ENCODE measurements at places on chromosomes 16 and 17. TPM values are rescaled to one million over a fixed set of nuclear protein-coding genes. Genes with fewer than 3 reads are reported as not detected.

The SLC35G6 gene
- total RNA-seq, result not detected

DNA sequence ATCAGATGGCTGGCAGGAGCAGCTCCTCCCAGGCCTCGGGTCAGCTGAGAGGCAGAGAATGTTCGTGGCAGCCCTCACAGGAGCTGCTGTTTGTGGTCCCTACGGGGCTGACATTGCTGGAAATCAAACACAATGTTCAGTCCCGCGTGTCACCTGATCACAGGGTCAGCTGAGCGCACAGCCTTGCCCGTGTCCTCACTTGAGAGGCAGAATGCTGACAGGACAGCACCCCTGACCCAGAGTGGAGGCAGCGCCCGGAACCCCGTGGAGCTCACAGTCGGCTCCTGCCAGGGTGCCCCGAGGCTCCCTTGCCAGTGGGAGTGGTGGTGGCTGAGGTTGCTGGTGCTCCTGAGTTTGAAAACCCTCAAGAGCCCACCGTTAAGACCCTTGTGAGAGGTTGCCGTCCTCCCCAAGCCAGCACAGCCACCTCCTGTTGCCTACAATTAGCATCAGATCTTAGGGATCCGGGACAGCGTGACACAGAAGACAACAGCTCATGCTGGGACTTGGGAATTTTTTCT is 3.6 kb upstream of the CHMP6 start:
- peaks cover 13% of the 10 kb centered on the region for H3K4me1 ChIP-seq
- H3K27me3 ChIP-seq, result no peaks in the 10 kb centered on the region

The JUP gene
- total RNA-seq, result 31.7 TPM

The JPT2 gene
- 82.0 TPM for total RNA-seq

The DHRS7C gene
- not detected for total RNA-seq

DNA sequence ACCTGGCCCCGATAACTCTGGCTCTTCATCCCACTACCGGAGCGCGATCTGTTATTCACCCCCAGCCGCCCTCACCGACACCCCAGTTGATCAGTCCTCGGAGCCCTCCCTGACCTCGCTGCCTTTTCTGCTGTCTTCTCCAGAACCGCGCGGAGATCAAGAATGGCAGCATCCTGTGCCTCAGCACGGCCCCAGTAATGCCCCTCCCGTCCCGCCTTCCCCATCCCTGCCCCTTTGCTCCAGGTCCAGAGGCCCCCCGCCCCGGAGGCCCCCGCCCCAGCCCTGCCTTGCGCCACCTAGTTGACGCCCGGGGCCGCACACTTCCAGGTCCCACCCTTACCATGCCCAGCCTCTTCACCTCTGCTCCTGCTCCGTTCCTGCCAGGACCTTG is 872 bp downstream of the ELMO3 start:
- H3K4me1 ChIP-seq, result no peaks in the 10 kb centered on the region
- H3K4me3 ChIP-seq, result no peak overlapping the region
- no peak for DNase-seq
- H3K36me3 ChIP-seq, result peaks cover 21% of the 10 kb centered on the region
- no peaks in the 10 kb centered on the region for H3K27me3 ChIP-seq

- no peaks in the 10 kb centered on the region for H3K4me1 ChIP-seq
- DNase-seq, result no peak
- H3K4me3 ChIP-seq, result no peak overlapping the region
Measured at GRCh38 chr16:69937465-69937951, 13.6 kb upstream of the CLEC18A start.

GRCh38 chr16:15032547-15033308 is 23.1 kb downstream of the NTAN1 start:
- no peak overlapping the region for H3K4me3 ChIP-seq
- no peaks in the 10 kb centered on the region for H3K4me1 ChIP-seq
- H3K36me3 ChIP-seq, result peaks cover 29% of the 10 kb centered on the region
- H3K27ac ChIP-seq, result no peak overlapping the region

The C17orf78 gene
- not detected for total RNA-seq

DNA sequence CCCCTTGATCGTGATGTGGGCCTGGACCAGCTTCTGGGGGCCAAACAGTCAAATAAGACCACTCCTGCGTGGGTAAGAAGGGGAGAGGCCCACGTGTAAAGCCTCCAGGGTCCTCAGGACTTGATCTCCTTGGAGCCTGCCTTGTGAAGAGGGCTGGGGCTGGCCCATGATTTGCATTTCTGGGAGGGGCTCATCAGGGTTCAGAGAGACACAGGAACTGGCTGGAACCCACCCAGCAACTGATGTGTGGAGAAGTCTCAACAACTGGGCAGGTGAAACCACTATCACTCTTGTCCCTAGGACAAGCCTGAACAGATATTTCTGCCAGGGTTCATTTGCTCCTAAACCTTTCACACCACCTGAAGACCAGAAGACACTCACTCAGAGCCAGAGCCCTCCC is 214.7 kb downstream of the ZNF423 start:
- H3K27me3 ChIP-seq, result no peaks in the 10 kb centered on the region
- H3K27ac ChIP-seq, result no peak overlapping the region
- H3K4me1 ChIP-seq, result peaks cover 20% of the 10 kb centered on the region
- H3K4me3 ChIP-seq, result no peak overlapping the region
- H3K36me3 ChIP-seq, result no peaks in the 10 kb centered on the region
- DNase-seq, result peak; percentile 5

- H3K4me1 ChIP-seq, result no peaks in the 10 kb centered on the region
- peaks cover 12% of the 10 kb centered on the region for H3K36me3 ChIP-seq
Measured at GRCh38 chr17:8475227-8475626, 39.5 kb downstream of the NDEL1 start.

- no peak overlapping the region for H3K27ac ChIP-seq
- DNase-seq, result no peak
- no peak overlapping the region for H3K4me3 ChIP-seq
- no peaks in the 10 kb centered on the region for H3K36me3 ChIP-seq
Measured at GRCh38 chr17:8392274-8392673, 5.4 kb downstream of the RNF222 start.

The PERCC1 gene
- total RNA-seq, result not detected

GRCh38 chr16:30741461-30741914 is 6.7 kb upstream of the PHKG2 start:
- no peaks in the 10 kb centered on the region for H3K27me3 ChIP-seq
- H3K4me1 ChIP-seq, result no peaks in the 10 kb centered on the region
- no peak for DNase-seq
- H3K27ac ChIP-seq, result no peak overlapping the region

The RHBDF1 gene
- 0.72 TPM for total RNA-seq

DNA sequence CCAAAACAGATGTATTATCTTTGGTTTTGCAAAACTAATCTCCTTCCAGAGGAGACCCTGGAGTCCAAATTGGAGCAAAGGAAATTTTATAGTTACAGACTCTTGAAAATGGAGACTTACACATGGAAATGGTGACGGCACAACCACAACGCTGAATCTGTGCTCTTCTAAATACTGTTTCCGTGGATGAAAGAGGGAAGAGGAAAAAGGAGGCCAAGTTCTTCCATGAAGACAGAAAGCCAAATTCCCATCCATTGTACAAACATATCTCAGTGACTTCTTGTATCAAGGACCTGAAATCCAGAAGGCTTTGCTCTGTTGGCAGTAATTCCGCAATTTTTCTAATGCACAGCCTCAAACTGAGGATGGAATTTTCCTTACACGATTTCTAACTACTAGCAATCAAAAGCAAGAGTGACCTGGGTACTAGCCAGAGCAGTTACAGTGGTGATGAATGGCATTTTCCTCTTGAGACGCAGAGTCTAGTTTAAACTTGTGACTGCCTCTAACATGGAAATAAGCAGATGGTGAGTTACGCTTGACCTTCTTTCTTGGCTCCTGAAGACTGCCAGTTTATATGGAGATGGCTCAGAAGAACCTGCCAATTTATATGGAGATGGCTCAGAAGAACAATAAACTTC is 38.5 kb downstream of the VPS53 start:
- H3K4me3 ChIP-seq, result no peak overlapping the region
- H3K27ac ChIP-seq, result no peak overlapping the region
- no peak for DNase-seq

- H3K36me3 ChIP-seq, result no peaks in the 10 kb centered on the region
- H3K27ac ChIP-seq, result no peak overlapping the region
- no peak overlapping the region for H3K4me3 ChIP-seq
- no peaks in the 10 kb centered on the region for H3K27me3 ChIP-seq
Measured at GRCh38 chr16:89624777-89625761, 11.6 kb downstream of the DPEP1 start.

The MEIOB gene
- 0.13 TPM for total RNA-seq

DNA sequence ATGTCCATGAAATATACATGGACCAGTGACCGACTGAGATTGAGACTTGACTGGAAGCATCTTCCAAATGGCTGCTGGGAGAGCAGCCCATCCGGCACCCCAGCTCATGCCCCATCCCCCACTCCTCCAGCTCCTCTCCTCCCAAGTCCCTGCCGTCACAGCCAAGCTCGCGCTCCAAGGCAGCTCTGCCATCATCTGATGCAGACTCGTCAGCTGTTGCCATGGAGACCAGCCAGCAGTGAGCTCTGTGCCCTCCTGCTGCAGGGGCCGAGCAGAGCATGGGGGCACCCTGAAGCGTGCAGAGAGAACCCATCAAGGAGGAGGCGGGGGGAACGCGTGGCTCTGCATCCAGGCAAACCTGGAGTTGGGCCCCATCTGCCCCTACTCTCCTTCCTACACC is 74.5 kb upstream of the TNRC6C start:
- no peak for DNase-seq
- peaks cover 15% of the 10 kb centered on the region for H3K27me3 ChIP-seq
- H3K36me3 ChIP-seq, result no peaks in the 10 kb centered on the region

GRCh38 chr17:57388131-57388725 is 131.9 kb downstream of the MSI2 start:
- no peak overlapping the region for H3K4me3 ChIP-seq
- no peaks in the 10 kb centered on the region for H3K27me3 ChIP-seq
- peaks cover 3% of the 10 kb centered on the region for H3K36me3 ChIP-seq
- H3K4me1 ChIP-seq, result no peaks in the 10 kb centered on the region

DNA sequence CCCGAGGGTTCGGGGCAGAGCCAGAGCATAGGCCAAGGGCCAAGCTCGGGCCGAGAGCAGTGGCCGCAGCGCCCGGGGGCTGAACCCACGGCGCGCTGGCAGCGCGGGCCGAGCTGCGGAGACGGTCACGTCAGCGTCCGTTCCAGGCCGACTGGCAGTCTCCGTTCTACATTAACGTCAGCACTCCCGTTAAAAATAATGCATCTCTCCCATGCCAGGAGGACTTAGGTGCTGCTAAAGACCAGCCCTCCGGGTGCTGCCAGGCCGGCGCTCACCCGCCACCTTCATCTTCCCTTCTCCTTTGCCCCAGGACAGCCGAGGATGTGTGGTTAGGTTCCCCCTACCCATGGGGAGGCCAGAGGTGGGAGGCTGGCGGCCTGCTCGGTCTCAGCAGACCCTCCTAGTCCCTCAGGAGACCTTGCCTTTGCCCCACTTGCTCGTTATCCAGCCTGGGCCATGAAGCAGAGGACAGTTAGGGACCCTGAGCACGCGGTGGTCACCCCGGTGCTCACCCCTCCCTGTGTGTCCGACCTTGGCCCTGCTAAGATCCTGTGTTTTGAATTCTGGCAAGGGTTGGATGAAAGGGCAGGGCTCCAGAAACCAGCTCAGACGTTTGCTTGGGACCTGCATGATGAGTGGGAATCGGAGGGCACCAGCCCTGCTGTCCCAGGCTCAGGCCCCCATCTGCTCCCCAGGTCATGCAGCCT is 572 bp downstream of the MPG start:
- peak overlapping the region; percentile 82 for H3K4me3 ChIP-seq
- H3K27ac ChIP-seq, result peak overlapping the region; percentile 85
- H3K4me1 ChIP-seq, result peaks cover 20% of the 10 kb centered on the region
- no peaks in the 10 kb centered on the region for H3K27me3 ChIP-seq
- H3K36me3 ChIP-seq, result no peaks in the 10 kb centered on the region

- H3K27me3 ChIP-seq, result no peaks in the 10 kb centered on the region
- H3K36me3 ChIP-seq, result no peaks in the 10 kb centered on the region
- no peak for DNase-seq
- no peaks in the 10 kb centered on the region for H3K4me1 ChIP-seq
Measured at GRCh38 chr17:34683390-34683789, 104.0 kb downstream of the TMEM132E start.

DNA sequence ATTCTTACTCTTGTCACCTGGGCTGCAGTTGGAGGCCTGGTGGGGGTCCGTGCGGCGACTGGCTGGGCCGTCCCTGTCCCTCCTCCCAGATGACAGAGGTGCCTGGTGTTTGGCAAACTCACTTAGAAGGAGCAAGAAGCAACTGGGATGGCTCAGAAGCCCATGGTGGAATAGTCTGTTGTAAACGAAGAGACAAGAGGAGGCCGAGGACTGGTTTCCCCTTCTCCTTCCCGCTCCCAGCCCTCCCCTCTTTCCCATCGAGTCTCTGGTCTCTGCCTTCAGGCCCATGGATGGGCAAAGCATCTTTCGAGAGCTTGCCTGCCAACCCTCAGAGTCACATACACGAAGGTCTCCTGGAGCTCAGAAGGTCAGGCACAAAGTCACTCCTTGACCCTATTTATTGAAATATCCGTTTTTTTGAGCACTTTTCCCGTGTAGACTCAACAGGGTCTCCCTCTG is 364.4 kb downstream of the SEC14L1 start:
- H3K4me3 ChIP-seq, result no peak overlapping the region
- H3K36me3 ChIP-seq, result no peaks in the 10 kb centered on the region
- no peak overlapping the region for H3K27ac ChIP-seq
- no peaks in the 10 kb centered on the region for H3K27me3 ChIP-seq
- H3K4me1 ChIP-seq, result no peaks in the 10 kb centered on the region

The TMEM100 gene
- total RNA-seq, result not detected

The KRTAP1-1 gene
- not detected for total RNA-seq

DNA sequence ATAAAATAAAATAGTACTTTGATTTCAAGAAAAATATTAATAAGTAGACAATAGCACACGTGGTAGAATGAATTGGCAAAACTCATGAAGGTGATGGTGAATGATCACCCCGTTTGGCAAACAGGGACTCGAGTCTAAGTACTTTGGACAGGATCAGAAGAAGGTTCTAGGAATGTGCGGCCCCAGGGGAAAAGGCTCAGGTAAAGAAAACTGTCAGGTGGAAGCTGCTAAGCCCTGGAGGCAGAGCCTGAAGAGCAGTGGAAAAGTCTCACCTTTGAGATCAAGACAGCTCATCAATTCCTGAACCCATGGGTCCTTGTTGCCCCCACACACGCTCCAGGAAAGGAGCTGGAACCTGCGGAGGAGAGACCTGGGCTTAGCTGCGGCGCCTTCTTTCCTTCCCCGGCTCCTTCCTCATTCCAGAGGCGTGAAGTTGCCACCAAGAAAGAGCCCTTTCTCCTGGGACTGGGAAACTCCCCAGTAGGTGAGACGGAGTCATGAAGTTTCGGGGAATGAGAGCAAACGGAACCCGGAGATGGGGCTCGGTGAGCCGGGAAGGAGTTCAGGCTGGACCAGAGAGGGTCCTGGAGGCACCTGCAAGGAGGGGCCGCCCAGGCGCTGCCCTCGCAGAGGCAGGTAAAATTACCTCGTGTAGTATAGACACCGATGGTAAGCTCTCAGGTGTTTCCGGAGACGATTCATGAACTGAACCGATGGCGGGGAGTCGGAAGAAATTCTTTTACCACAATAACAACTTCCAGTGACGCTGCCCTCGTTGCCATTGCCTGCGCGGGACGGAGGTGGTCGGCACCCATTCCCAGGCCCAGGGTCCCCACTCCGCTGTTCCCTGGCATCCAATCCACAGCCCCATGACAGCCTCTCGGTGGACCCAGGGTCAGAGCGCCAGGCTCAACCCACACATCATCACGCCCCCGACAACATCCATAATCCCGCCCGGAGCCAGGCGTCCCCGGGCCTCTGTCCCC is 1.2 kb upstream of the ZMYND15 start:
- peak overlapping the region; percentile 72 for H3K4me3 ChIP-seq
- H3K27ac ChIP-seq, result no peak overlapping the region
- H3K4me1 ChIP-seq, result peaks cover 8% of the 10 kb centered on the region
- peaks cover 15% of the 10 kb centered on the region for H3K27me3 ChIP-seq
- no peaks in the 10 kb centered on the region for H3K36me3 ChIP-seq
- no peak for DNase-seq

GRCh38 chr17:62178579-62178978 is 113.5 kb upstream of the MED13 start:
- H3K27ac ChIP-seq, result no peak overlapping the region
- no peaks in the 10 kb centered on the region for H3K36me3 ChIP-seq
- DNase-seq, result no peak

The EFNB3 gene
- not detected for total RNA-seq
